ENCODE measurements at places on chromosomes 7 and 10. TPM values are rescaled to one million over a fixed set of nuclear protein-coding genes. Genes with fewer than 3 reads are reported as not detected.

- no peak overlapping the region for H3K4me3 ChIP-seq
- H3K27me3 ChIP-seq: peaks cover 19% of the 10 kb centered on the region
- no peaks in the 10 kb centered on the region for H3K4me1 ChIP-seq
- no peaks in the 10 kb centered on the region for H3K36me3 ChIP-seq
These were observed 140.9 kb downstream of the CHN2 start for GRCh38 chr7:29335188-29336083.

DNA sequence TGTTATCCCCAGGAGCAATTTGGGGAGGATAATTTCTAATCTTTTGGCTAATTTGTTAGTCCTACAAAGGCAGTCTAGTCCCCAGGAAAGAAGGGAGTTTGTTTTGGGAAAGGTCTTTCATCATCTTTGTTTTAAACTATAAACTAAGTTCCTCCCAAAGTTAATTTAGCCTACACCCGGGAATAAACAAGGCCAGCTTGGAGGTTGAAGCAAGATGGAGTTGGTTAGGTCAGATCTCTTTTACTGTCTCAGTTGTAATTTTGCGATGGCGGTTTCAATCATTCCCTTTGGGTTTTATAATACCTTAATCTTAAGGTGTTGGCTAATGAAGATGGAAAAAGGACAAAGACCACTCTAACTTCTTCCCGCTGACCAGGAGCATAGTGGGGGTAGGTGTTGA, 166.4 kb upstream of the NAMPT start:
- H3K36me3 ChIP-seq: peaks cover 12% of the 10 kb centered on the region
- no peak overlapping the region for H3K27ac ChIP-seq
- no peak for DNase-seq
- no peak overlapping the region for H3K4me3 ChIP-seq

GRCh38 chr10:88913788-88914187, 33.7 kb downstream of the STAMBPL1 start:
- H3K27me3 ChIP-seq: no peaks in the 10 kb centered on the region
- no peaks in the 10 kb centered on the region for H3K4me1 ChIP-seq
- H3K27ac ChIP-seq: no peak overlapping the region
- no peaks in the 10 kb centered on the region for H3K36me3 ChIP-seq

- H3K4me1 ChIP-seq: peaks cover 26% of the 10 kb centered on the region
- H3K4me3 ChIP-seq: no peak overlapping the region
- DNase-seq: peak; percentile 93
- H3K36me3 ChIP-seq: no peaks in the 10 kb centered on the region
These were observed 50.6 kb downstream of the ADAMTS14 start for GRCh38 chr10:70722820-70723424.

DNA sequence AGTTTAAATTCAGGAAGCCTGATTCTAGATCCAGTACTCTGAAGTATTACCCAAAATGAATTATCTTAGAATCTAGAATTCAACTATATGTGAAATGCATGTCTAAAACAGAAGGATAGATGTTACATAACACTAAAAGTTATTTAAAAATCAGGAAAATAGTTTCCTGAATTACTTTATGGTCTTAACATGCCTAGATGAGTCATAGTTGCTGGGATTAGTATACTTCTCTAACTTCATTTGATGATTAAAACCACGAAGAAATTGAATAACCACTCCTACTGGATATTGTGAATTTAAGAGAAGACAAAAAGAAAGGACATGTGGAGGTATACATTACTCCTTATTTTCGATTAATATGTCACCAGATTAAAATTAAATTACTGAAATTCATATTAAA, 65.5 kb downstream of the ATAD1 start:
- H3K4me3 ChIP-seq: no peak overlapping the region
- H3K27me3 ChIP-seq: no peaks in the 10 kb centered on the region
- no peaks in the 10 kb centered on the region for H3K4me1 ChIP-seq

- peaks cover 47% of the 10 kb centered on the region for H3K4me1 ChIP-seq
- H3K4me3 ChIP-seq: peak overlapping the region; percentile 30
- peaks cover 54% of the 10 kb centered on the region for H3K36me3 ChIP-seq
- DNase-seq: peak; percentile 56
- H3K27me3 ChIP-seq: no peaks in the 10 kb centered on the region
These were observed 7.4 kb downstream of the IGF2BP3 start for GRCh38 chr7:23462846-23463245.

- no peaks in the 10 kb centered on the region for H3K36me3 ChIP-seq
- DNase-seq: no peak
- peaks cover 11% of the 10 kb centered on the region for H3K4me1 ChIP-seq
- no peak overlapping the region for H3K4me3 ChIP-seq
- no peak overlapping the region for H3K27ac ChIP-seq
These were observed 64.1 kb downstream of the HHEX start for GRCh38 chr10:92753865-92754264.

- DNase-seq: no peak
- no peak overlapping the region for H3K4me3 ChIP-seq
- H3K27me3 ChIP-seq: no peaks in the 10 kb centered on the region
- 0 out of 2 replicates have a peak, but pooled peaks cover 6% of the 10 kb centered on the region for H3K36me3 ChIP-seq
- peaks cover 51% of the 10 kb centered on the region for H3K4me1 ChIP-seq
These were observed 42.2 kb downstream of the MYPN start for GRCh38 chr10:68151453-68151852.

- DNase-seq: no peak
- no peaks in the 10 kb centered on the region for H3K36me3 ChIP-seq
- no peaks in the 10 kb centered on the region for H3K4me1 ChIP-seq
- H3K27me3 ChIP-seq: no peaks in the 10 kb centered on the region
- H3K27ac ChIP-seq: no peak overlapping the region
- no peak overlapping the region for H3K4me3 ChIP-seq
These were observed 751.4 kb upstream of the GALNT17 start for GRCh38 chr7:70380421-70381015.

DNA sequence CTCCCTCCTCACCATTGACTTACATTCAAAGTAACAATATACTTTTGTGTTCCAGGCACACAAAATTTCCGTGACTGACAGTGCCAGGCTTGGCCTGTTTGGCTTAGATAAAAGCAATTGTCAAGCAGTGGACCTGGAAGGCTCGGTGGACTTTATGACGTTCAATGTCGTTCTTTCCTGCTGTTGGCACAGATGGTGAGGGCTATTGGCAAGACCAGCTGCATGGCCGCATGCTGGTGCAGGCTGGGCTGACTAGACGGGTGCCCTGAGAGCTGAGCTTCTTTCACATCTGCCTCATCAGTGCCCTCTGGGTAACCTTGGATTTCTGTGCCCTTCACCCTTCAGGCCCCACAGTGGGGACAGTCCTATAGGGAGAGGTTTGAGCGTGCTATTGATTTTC, 45.2 kb downstream of the WIPF3 start:
- DNase-seq: no peak
- no peaks in the 10 kb centered on the region for H3K27me3 ChIP-seq
- peaks cover 25% of the 10 kb centered on the region for H3K4me1 ChIP-seq
- no peak overlapping the region for H3K27ac ChIP-seq
- H3K4me3 ChIP-seq: no peak overlapping the region

DNA sequence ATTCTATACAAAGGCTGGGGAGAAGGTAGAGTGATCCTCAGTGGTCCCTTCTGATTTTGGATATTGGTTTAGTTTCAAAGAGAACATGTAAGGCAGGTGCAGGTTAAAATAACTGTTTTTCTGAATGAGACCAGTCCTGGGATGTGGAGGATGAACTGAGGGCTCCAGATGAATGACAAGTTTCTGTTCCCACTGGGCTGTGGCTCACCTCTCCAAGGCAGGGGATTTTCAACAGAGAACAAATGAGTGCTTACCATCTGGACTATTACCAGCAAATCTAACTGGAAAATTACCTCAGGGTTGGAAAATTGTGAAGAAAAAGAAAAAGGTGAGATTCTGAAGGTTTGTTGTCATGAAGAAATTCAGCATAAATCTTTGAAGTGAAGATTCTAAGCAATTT, 8.0 kb downstream of the LAMB4 start:
- H3K36me3 ChIP-seq: no peaks in the 10 kb centered on the region
- no peak for DNase-seq
- H3K27me3 ChIP-seq: no peaks in the 10 kb centered on the region
- H3K4me1 ChIP-seq: no peaks in the 10 kb centered on the region

DNA sequence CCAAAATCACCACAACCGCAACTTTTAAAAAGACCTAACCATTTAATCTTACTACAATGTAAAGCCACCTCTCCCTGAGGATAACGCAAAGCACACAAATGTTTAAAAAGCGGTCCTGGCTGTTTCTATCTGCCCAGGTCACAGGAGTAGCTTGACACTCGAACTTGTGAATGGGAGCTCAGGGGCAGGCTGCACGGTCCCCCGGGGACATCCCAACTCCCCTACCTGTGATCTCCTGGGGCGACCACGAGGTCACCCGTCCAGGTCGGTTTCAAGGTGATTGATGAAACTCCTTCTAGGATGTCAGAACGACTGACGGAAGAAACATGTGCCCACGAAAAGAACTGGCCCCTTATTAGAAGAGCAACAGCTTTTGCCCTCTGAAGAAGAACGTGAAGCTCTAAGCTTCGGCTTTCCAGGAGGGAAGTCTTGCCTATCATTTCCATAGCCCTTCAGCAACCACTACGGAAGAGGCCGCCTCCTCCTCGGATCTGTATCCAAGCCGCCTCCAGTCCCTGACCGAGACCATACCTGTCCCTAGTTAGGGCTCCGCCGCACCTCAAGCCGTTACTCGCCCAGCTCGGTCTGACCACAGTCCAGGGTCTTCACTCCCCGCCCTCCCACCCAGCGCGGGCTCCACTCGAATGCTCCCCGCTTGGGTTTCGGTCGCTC, 459 bp downstream of the CYCS start:
- H3K27me3 ChIP-seq: peaks cover 21% of the 10 kb centered on the region
- DNase-seq: peak; percentile 35
- peaks cover 21% of the 10 kb centered on the region for H3K4me1 ChIP-seq
- peaks cover 42% of the 10 kb centered on the region for H3K36me3 ChIP-seq
- peak overlapping the region; percentile 66 for H3K27ac ChIP-seq
- H3K4me3 ChIP-seq: peak overlapping the region; percentile 66

DNA sequence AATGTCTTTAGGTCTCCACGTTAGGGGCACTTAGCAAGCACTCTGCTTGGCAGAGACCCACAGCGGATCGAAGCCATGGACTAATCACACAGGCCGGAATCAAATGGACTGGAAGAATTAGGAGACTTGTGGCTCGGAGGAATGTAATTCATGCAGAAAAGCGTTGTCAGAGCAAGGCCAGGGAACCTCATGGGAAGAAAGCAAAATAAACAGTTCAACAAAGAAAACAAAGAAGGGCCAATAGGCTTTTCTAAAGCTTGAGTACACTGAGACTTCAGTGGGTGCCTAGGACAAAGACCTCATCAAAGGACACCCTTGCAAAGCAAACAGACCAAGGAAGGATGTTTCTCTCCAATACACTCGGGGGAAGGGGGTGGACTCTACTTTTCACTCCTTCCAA, 171.1 kb downstream of the GLI3 start:
- no peak overlapping the region for H3K27ac ChIP-seq
- no peaks in the 10 kb centered on the region for H3K36me3 ChIP-seq
- no peak for DNase-seq
- peaks cover 29% of the 10 kb centered on the region for H3K27me3 ChIP-seq
- no peak overlapping the region for H3K4me3 ChIP-seq
- H3K4me1 ChIP-seq: no peaks in the 10 kb centered on the region

- no peak for DNase-seq
- H3K4me3 ChIP-seq: no peak overlapping the region
- no peak overlapping the region for H3K27ac ChIP-seq
- no peaks in the 10 kb centered on the region for H3K36me3 ChIP-seq
These were observed 28.1 kb upstream of the PLXDC2 start for GRCh38 chr10:19788075-19788686.

GRCh38 chr7:1569833-1570632, at the start of gene PSMG3:
TSS of gene PSMG3 (minus strand) at chr7:1570032. CDS start at chr7:1569339, 693 bp downstream.
- H3K27me3 ChIP-seq: no peaks in the 10 kb centered on the region
- peak; percentile 93 for DNase-seq
- H3K4me3 ChIP-seq: peak within 1 kb of the TSS; percentile 97
- H3K4me1 ChIP-seq: peaks cover 34% of the 10 kb centered on the region

GRCh38 chr10:72598769-72599701, 26.8 kb downstream of the MICU1 start:
- no peak for DNase-seq
- H3K36me3 ChIP-seq: no peaks in the 10 kb centered on the region
- H3K27ac ChIP-seq: no peak overlapping the region
- no peaks in the 10 kb centered on the region for H3K27me3 ChIP-seq
- H3K4me3 ChIP-seq: no peak overlapping the region
- H3K4me1 ChIP-seq: no peaks in the 10 kb centered on the region

DNA sequence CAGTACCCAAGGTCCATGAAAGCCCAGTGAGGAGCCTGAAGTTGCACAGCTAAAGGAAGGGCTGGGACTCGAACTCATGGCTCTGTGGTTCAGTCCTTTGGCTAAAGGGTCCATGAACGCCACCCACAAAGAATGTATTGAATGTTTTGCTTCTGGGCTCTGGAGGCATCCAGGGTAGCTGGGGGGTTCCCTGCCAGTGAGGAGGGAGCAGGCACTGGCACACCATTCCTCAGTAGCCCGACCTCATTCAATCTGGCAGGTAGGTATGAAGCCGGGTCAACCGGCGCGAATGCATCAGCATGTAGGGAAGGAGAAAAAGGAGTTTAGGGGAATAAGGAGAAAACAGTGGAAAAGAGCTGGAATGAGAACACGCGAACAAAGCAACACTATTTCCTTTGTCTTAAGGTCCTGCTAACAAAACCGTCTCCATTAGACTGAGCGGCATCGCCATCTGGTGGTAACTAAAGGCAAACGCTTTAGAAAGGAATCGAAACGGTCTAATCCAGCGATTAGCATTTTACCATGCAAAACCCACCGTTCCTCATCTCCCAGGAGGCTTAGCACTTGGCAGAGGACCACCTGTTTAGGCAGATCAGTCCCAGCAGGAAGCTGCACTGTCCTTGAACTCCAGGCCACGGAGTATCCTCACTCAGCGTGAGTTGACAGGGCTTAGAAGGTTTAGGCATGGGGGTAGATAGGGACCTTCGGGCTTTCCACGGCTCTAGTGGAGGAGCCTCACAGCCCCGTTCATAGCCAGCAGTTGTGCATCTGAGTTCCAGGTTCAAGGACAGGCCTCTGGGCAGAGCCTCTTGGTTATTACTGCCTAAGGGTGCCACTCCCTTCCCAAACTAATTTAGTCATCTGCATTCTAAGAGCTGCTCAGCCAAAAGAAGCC, 122.8 kb downstream of the UBE2H start:
- peak; percentile 43 for DNase-seq
- no peak overlapping the region for H3K4me3 ChIP-seq
- peak overlapping the region; percentile 90 for H3K27ac ChIP-seq
- peaks cover 35% of the 10 kb centered on the region for H3K4me1 ChIP-seq
- H3K27me3 ChIP-seq: no peaks in the 10 kb centered on the region

DNA sequence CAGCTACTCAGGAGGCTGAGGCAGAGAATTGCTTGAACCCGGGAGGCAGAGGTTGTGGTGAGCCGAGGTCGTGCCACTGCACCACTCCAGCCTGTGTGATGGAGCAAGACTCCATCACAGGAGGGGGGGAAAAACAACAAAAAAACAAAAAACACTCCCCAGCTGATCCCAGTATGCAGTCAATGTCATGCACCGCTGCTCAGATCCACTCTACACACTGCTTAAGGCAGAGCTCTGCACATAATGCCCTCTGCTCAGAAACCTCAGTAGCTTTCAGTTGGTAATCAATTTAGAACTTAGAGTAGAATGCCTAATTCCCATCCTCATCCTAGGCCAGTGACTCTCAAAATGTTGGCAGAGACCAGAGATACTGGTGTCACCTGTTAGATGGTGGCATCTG, 43.9 kb downstream of the PDSS1 start:
- no peak overlapping the region for H3K4me3 ChIP-seq
- H3K27me3 ChIP-seq: no peaks in the 10 kb centered on the region
- no peak overlapping the region for H3K27ac ChIP-seq
- H3K36me3 ChIP-seq: no peaks in the 10 kb centered on the region
- DNase-seq: no peak
- H3K4me1 ChIP-seq: no peaks in the 10 kb centered on the region

LOXL4 gene
- 2.5 TPM for total RNA-seq

PLCE1 gene
- 15.2 TPM for total RNA-seq

SYCE1 gene
- total RNA-seq: not detected

RASA4 gene
- 25.5 TPM for total RNA-seq

DNAJC9 gene
- total RNA-seq: 45.6 TPM

ANKRD30A gene
- total RNA-seq: not detected

KLF14 gene
- total RNA-seq: not detected

Data from PC-9 (cell line).